Ureter (tissue), 1 donor: ENCODE measurements at places on chromosomes 12 and 14. TPM values are rescaled to one million over a fixed set of nuclear protein-coding genes. Genes with fewer than 3 reads are reported as not detected.
A peak's percentile ranks its signal among the peaks of the same experiment; 100 is the strongest.

DNA sequence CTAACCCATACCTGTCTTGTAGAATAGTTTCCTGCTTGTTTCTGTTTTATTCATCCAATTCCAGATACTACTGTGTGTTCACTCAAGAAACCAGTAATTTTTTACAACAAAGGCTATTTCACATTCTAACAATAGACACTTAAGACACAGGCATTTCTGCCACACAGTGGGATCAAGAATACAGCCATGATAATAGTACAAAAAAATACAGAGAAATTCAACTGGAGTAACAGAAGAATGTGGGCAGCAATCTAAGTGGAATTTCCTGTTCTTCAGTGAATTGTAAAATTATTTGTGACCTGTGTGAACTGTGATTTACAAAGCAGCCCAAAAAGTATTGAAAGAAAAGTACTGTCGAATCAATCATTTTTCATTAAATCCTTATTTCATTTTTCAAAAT, 282.9 kb downstream of the CCER1 start:
- no peak for DNase-seq

DNA sequence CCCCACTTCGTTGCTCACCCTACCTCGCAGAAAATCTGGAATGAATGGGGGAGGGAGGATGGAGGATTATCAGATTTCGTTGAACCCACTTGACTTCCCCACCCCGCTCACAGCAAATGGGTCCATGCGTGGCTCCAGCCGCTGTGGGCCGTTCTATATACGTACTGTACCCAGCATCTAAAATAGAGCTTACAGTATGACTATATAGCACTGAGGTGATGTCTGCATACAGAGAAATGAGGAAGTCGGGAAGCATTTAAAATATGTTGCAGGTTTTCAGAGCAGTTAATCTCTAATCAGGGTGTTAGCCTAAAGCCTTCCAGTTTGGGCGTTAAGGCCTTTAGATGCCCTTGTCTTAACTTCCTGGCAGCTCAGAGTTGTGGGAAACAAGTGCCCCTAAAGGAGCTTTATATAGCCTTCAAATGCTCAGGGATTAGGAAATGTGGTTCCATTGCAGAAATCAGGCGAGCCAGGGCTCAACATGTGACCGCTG, 1.4 kb downstream of the BICDL1 start:
- DNase-seq, result no peak

MANSC1 gene
- 38.9 TPM for total RNA-seq

FANCM gene
- total RNA-seq, result 9.9 TPM

DNA sequence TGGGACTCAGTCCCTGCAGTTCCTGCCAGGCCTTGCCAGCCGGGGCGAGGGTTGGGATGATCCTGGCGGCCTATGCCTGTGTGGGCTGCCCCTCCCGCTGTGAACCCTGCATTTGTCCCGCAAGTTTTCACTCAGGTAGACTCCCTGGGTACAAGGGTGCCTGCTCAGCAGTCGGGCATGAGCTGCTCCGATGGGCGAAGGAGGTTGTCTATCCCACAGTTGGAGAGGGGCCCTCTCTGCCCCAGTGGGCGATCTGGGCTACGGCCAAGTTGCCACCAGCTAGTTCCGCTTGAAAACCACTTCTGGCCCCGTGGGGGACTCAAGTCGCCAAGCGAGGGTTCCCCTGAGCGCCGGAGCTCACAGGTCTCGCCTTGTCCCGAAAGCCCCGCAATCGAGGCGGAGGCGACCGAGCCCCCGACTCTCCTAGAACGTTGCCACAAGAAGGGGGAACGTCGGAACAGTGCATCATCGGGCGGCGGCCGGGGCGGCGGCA, 365 bp upstream of the TPI1 start:
- peak; percentile 62 for DNase-seq

DNA sequence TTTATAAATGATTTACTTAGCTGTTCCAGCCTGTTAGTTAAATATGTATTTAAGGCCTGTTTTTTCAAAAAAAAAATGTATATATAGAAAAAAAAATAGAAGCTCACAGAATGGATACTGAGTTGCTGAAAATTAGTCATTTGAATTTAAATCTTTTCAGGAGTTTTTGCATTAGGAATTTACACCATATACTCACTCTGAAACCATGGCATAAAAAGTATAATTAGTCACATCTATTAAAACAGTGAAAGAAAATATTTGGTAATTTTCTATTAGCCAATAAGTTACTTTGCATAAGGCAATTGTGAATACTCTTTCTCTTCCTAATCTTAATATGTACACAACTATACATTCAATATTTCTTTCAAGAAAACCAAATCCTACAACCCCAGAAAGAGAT, 51.9 kb downstream of the HMGA2 start:
- no peak for DNase-seq
